Myocyte (in vitro differentiated cells): ENCODE measurements at places on chromosomes 3 and 15.

GRCh38 chr3:33954956-33955355 is 156.5 kb downstream of the PDCD6IP start:
- DNase-seq, result peak; percentile 21

- no peak for DNase-seq
Observed at GRCh38 chr3:52891164-52891563, 6.2 kb downstream of the STIMATE start.

GRCh38 chr3:182837855-182838454 is 44.7 kb downstream of the ATP11B start:
- DNase-seq, result peak; percentile 36

DNA sequence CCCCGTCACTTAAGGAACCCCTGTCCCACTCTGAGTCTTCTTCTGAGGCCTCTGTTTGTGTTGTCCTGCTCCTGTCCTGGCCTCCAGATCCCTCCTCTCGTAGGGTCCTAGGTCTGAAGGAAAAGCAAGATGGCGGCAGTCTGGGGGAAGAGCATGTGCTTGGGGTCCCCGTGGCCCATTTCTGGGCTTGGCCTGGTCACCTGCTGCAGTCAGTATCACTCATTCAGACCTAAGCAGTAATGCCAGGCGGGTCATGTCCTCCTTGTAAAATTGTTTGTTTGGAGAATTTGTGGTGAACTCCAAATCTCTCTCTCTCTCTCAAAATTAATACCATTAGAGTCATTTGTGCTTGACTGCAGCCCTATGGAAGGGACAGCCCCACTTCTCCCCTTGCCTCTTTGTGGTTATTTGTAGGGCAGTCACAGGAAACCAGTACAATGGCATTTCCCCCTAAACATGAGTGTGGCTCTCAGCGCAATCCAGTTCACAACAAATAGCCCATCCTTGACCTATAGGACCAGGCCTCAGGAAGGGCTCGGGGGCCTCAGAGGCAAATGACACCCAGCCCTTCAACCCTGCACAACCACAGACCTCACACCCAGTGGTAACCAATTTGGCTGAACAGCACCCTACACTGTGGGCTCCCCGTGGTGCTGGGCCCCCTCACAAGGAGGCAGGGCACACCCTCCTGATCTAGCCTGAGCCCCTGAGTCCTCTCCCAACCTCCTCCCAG is 173.5 kb downstream of the OR4M2 start:
- no peak for DNase-seq

DNA sequence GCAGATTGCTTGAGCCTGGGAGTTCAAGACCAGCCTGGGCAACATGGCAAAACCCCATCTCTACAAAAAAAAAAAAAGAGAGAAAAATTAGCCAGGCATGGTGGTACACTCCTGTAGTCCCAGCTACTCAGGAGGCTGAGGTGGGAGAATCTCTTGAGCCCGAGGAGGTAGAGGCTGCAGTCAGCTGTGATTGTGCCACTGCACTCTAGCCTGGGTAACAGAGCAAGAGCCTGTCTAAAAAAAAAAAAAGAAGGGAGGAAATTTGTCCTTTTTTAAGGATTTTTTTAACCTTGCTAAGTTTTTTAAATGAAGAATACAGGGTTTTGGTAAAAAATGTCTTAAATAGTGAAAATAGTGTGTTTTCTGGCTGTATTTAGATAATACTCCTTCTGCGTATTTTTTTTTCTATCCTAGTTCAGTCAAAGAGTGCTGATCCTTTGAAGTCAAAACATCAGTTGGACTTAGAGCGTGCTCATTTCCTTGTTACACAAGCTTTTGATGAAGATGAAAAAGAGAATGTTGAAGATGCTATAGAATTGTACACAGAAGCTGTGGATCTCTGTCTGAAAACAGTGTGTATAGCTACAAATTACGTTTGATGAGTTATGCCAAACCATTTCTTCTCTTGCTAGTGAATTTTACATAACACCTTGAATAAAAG is 11.1 kb downstream of the CAPN7 start:
- DNase-seq, result no peak

DNA sequence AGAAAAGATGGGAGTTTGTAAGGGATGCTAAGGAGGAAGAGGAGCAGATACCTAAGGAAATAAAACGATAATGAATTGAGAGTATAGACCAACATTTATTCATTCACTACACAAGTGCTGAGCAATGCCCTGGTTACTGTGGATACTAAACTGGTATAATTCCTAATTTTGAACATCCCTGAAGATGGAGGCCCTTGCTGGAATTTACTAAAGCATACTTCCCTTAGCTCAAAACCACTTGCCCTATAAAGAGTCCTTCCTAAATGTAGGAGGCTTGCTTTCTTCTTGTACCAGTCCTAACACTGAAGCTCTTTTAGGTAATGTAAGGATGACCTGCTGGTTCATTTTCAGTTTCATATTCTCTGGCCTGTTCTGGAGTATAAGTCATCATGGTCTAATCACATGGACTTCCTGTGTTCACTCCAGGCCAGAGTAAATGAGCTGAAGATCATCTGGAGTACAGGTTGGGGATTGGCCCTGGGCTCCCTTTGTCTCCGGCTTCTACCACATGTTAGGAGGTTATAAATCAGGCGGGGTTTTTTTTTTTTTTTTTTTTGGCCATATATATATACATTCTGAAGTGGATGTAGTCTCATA is 40.1 kb upstream of the MTMR10 start:
- DNase-seq, result no peak

- no peak for DNase-seq
Observed at GRCh38 chr3:1007866-1008265, 85.0 kb upstream of the CNTN6 start.

- no peak for DNase-seq
Observed at GRCh38 chr3:138443091-138443490, 8.7 kb downstream of the ESYT3 start.

DNA sequence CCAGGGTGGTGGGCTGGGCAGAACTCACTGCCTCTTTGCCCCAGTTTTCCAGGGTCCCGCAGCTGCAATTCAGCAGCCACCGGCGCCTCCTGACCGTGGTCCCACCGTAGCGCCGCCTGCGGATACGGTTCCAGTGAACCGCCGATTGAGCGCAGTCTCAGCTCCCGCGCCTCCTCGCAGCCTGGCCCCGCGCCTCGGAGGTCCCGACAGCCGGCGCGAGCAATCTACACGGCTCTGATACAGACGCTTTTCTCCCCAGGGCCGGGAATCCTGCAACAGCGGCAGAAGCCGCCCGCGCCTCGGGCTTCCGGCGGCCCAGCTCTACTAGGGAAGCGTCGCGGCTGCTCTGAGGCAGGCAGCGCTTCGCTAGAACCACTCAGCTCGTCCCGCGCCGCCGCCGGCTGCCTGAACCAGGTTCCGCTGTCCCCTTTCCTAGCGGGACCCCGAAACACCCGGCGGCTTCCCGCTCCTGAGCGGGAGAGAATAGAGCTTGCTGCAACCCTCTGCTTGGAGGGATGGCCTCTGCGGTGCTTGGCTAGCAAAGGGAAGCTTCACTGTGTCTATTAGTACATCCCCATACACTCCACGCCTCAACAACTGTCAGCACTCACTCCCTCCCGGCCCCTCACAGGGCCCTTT is 3.1 kb downstream of the FOXL2NB start:
- no peak for DNase-seq

- no peak for DNase-seq
Observed at GRCh38 chr3:107540857-107541256, 18.1 kb downstream of the BBX start.

- DNase-seq, result no peak
Observed at GRCh38 chr15:49769225-49769624, 148.4 kb downstream of the DTWD1 start.

- DNase-seq, result no peak
Observed at GRCh38 chr3:67416703-67417102, 237.7 kb downstream of the SUCLG2 start.
